NCI-H774 (cell line): ENCODE measurements at places on chromosomes 7 and 10.

GRCh38 chr10:12724807-12725579 lies 276.5 kb downstream of the CCDC3 start:
- no peak for DNase-seq

DNA sequence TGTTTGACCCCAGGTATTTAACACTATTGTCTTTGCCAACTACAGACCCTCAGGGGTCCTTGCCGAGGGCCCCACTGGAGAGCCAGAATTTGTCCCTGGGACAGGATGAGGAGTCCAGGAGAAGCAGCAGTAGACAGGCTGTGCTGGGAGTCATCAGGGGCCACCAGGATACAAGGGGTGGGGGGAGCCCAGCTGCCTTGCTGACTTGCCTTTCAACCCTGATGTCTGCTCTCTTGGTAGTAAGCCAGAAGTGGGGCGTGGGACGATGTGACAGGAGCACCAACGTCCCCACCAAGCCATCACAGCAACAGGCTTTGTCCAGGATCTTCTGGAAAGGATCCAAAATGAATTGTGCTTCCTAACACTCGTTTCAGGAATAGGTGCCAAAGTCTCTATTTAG lies 62.4 kb upstream of the CDCA7L start:
- DNase-seq = no peak

GRCh38 chr10:102781090-102781920 lies 37.6 kb downstream of the WBP1L start:
- DNase-seq = no peak

DNA sequence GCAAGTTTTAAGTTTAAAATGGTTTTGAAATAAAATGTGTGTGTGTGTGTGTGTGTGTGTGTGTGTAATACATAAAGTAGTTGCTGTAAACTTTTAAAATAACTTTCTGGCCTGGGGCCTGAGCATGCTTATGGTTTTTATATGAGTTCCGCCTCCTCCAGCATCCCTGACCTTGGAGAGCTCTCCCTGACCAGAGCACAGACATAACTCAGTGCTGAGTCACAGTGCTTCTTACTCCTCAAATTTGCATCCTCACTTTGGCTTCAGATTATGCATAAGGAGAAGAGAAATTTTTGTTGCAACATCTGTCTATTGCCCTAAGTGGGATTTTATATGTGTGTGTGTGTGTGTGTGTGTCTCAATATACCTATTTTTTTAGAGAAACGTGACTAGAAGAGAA lies 200.8 kb downstream of the ELMO1 start:
- no peak for DNase-seq

- DNase-seq = no peak
Observed at GRCh38 chr10:98446151-98446660, 529 bp downstream of the HPS1 start.
